SK-N-SH (cell line): ENCODE measurements at places on chromosomes 1 and 21.

DNA sequence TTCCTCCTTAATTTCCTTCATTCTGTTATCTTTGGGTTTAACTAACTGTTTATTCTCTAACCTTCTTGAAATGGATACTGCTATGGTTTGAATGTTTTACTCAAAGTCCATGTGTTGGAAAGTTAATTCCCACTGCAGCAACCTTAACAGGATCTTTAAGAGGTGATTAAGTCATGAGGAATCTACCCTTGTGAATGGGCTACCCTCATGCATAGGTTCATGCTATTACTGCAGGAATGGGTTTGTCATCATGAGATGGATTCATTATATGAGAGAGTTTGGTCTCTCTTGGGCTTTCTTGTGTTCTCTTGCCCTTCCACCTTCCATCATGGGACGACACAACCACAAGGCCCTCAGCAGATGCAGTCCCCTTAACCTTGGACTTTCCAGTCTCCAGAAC is 516.9 kb downstream of the ADGRL2 start:
- DNase-seq, result no peak

DNA sequence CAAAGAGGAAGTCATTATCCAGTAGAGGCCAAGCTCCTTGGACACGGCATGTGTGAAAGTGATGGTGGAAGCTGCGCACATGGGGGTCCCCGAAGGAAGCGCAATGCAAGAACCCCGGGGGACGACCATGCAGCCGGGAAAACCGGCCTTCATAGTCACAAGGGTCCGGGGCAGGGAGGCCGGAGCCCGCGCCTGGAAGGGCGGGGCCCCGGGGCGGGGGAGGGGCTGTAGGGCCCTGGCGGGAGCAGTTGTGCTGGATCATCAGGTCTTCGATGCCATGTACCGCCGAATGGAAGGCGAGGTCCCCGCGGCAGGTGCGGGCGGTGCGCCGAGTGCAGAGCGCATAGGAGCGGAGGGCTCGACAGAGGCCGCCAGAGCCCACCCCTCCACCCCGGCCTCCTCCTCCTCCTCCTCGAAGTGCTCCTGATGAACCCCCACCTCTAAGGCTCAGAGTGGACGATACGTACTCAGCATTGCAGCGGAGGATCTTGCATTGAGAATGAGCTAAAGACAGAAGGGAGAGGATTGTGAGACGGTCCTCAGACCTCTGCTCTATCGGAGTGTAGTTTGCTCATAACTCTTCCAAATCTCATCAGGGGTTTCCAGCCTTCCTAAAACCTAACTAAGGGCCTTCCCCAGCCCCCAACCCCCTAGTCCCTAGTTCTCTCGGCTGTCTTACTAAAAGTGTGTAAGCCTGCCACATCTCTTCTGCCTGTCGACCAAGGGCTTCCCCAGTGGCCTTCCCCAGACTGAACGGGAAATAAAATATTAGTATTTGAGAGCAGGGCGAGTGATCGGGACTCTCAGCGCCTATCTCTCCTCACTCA is 2.1 kb downstream of the HJV start:
- no peak for DNase-seq

- peak; percentile 25 for DNase-seq
Observed at GRCh38 chr21:46111193-46111571, 13.3 kb downstream of the COL6A2 start.

GRCh38 chr1:43052786-43053439 is 94.2 kb upstream of the SLC2A1 start:
- no peak for DNase-seq

DNA sequence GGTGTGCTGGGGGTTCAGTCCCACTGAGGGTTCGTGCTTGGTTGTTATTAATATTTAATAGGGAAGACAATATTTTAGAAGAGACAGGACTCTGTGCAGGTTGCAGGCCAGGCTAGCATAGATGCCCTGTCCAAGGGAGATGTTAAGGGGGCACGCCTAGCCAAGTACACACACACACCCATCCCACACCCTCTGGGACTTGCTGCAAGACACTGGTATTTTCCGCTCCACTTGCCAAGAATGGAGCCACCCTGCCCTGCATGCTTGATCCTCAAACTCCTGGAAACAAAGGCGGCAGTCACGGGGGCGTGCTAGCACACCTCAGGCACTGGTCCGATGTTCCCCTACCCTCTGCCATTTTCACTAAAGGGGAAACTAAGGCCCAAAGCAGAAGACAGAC is 99.1 kb downstream of the MRPL37 start:
- no peak for DNase-seq

DNA sequence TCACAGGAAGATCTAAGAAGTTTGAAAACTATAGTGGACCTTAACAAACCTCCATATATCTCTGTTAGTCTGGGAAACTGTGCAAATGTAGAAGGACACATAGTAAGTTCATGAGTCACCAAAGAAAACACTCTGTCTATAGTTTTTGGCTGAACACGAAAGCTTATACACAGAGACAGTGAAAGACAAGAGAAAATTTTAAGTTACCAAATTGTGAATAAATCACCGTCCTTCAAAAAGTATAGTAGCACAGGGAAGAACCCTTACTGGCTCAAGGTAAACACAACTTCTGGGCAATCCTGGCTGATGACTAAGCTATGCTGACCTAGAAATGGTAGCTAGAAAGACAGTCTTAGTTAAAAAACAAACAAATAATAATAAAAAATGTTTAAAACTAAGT is 1057.9 kb downstream of the AMY1C start:
- DNase-seq, result no peak
